ENCODE measurements at places on chromosomes 6 and 20. TPM values are rescaled to one million over a fixed set of nuclear protein-coding genes. Genes with fewer than 3 reads are reported as not detected.

Gene MARCKS
- 81.7 TPM for total RNA-seq

Gene PTCHD4
- total RNA-seq = 5.8 TPM

Gene PLG
- total RNA-seq = not detected

Gene SIRPG
- total RNA-seq = not detected

Gene CLIC5
- total RNA-seq = not detected

Gene PRL
- not detected for total RNA-seq

Gene ADGB
- not detected for total RNA-seq

Gene CCM2L
- total RNA-seq = not detected

Gene MAS1
- not detected for total RNA-seq

Gene TREM2
- total RNA-seq = under 0.01 TPM

Gene CRIP3
- 0.26 TPM for total RNA-seq

Gene BPIFB4
- not detected for total RNA-seq

Gene SALL4
- 0.51 TPM for total RNA-seq

Gene MICB
- 17.2 TPM for total RNA-seq

Gene RNF144B
- 0.83 TPM for total RNA-seq

Gene TRIM15
- total RNA-seq = not detected

Gene IP6K3
- total RNA-seq = 1.8 TPM

Gene OVOL2
- total RNA-seq = not detected

Gene RIMS1
- total RNA-seq = 3.9 TPM

Gene UNC93A
- not detected for total RNA-seq

Gene PSORS1C2
- not detected for total RNA-seq

Gene CPXM1
- 0.50 TPM for total RNA-seq

Gene BMP5
- total RNA-seq = 1.0 TPM
